EH (cell line): ENCODE measurements at places on chromosomes 3 and 15.

GRCh38 chr15:74209997-74210671 lies 7.5 kb upstream of the STRA6 start:
- DNase-seq, result peak; percentile 47

- DNase-seq, result no peak
These were observed 5.3 kb downstream of the ZNF501 start for GRCh38 chr3:44734646-44735168.

DNA sequence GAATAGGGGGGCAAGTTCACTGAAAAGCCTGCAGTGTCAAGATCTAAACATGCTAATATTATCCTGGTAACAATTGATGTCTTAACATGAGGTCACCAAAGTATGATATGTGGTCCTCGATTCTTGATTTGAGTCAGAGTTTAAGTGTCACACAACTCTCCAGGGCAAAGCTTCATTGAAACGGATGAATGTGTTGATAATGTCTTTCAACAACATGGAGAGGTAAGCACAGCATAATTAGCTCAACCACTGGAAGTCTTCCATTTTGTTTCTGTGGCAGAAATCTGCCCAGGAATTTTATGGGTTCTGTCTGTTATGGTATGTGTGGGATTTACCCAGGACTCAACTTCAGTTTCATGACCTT lies 591.5 kb downstream of the ZNF385D start:
- DNase-seq, result peak; percentile 71

- DNase-seq, result no peak
These were observed 141.2 kb downstream of the GMNC start for GRCh38 chr3:190721330-190721729.

GRCh38 chr15:47514200-47514652 lies 203.1 kb upstream of the SEMA6D start:
- DNase-seq, result peak; percentile 75

GRCh38 chr15:42136513-42136912 lies 19.9 kb downstream of the PLA2G4F start:
- no peak for DNase-seq

- DNase-seq, result peak; percentile 33
These were observed 60.9 kb upstream of the TJP1 start for GRCh38 chr15:29883126-29883525.

DNA sequence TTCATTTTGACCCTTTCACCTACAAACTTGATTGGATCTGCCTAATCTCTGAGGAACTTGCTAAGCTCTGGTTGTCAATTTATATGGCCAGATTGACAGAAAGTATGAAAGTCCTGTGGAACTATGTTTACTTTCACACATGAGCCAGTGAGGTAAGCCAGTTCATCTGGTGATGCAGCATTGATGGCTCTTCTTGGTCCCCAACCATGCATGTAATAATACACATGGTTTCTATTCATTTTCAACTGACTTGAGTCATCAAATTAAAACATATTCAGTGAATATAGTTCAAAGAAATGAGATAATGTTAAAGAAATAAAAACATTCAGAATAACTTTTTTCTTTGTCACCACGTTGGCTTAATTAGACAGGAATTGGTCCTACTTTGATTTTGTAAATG lies 336.1 kb upstream of the THBS1 start:
- DNase-seq, result peak; percentile 35

DNA sequence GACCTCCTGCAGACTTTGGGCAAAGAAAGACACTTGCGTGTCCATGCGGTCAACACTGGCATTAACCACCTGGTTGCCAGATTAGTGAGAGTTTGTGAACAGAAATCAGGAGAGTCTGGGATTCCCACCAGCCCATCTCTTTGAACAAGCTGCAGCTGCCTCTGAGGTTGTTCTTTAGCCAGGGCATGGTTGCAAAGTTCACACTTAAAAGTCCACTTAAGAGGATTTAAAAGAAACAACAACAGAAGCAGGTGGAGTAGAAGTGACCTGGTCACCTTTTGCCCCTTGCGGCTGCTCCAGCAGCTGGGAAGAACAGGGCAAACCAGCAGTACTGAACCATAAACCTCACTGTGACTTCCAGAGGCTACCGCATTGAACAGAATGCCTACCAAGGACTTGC lies 97.3 kb downstream of the FOXB1 start:
- DNase-seq, result no peak

- DNase-seq, result no peak
These were observed 47.8 kb downstream of the ATP2B2 start for GRCh38 chr3:10457560-10457959.

- no peak for DNase-seq
These were observed 71.8 kb upstream of the ZBTB20 start for GRCh38 chr3:115218859-115219258.
